ENCODE measurements at places on chromosomes 3 and 15.

DNA sequence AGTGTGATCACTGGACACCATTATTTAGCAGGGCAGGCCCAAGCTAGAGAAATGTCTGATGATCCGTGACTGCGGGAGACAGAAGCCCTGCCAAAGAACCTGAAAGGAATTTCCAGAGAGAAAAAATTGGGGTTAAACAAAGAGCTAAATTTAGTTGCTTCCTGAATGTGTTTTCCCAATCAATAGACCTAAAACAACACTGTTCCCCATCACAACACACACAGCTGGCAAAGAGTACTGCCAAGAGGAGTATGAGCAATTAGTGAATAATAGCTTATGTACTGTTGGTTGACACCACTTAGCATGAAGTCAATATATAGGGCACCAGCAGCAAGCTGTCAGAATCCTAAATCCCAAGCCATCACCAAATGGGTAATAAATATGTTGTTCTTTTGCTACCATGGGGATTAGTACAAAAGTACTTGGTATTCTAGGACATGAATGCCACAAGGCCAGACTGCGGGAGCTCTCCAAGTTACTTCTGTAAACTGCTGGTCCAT is 35.7 kb downstream of the CLK3 start:
- no peak for DNase-seq

DNA sequence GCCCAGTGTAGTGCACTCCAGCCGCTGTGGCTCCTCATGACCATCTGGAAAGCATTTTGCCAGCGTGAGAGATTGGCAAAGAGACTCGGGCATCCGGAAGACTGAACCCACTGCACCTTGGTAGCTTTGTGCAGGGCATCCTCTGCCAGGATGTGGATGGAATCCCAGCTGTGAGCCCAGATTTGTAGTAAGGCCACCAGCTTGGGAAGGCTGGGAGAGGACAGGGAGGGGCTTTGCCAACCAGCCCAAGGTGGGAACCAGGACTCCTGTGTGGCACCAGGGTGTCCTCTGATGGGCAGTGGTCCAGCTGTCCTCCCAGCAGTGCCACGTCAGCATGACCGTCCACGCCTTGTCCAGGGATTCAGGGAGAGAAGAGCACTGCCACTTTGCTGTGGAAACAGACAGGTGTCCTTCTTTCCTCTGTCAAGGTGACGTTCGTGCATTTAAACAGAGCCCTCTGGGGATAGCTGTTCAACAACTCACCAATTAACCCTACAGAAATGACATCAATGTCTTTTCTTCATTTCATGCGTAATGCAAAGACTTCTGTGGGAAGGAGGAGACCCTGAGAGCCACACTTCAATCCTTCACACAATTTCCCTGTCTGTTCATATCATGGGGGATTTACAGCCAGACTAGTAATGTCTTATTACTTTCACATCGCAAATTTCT is 19.1 kb downstream of the KLF15 start:
- no peak for DNase-seq

- DNase-seq: no peak
Observed at GRCh38 chr3:71372911-71373637, 210.5 kb downstream of the FOXP1 start.

GRCh38 chr15:101313041-101313761 is 18.2 kb upstream of the SNRPA1 start:
- no peak for DNase-seq

- peak; percentile 45 for DNase-seq
Observed at GRCh38 chr15:77418391-77418965, 1.4 kb downstream of the PEAK1 start.

DNA sequence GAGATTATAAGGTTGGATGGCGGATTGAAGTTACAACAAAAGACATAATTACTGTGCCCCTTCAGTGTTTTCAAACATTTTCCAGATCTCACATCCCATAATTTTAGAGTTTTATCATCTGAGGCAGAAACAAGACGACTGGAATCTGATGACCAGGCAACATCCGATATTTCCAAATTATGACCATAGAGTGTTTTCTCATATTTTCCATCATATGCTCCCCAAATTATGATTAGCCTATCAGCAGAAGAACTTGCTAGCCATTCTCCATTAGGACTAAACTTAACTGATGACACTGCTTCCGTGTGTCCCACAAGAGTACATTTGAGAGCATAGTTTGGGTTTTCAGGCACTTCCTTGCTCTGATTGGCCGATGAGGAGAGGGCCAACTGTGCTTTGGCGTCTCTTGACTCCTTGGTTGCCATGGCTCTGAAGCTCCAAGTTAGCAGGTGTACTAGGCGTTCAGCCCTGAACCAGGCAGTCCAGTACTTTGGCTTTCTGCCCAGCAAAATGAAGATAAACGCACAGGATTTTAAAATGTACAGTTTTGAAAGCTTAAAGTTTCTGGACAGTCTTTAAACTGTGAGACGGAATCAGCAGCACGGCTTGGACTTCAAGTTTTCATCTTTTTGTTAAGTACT is 638 bp downstream of the WDR5B start:
- DNase-seq: peak; percentile 57

GRCh38 chr3:151085889-151086483 is 522 bp downstream of the MED12L start:
- no peak for DNase-seq

DNA sequence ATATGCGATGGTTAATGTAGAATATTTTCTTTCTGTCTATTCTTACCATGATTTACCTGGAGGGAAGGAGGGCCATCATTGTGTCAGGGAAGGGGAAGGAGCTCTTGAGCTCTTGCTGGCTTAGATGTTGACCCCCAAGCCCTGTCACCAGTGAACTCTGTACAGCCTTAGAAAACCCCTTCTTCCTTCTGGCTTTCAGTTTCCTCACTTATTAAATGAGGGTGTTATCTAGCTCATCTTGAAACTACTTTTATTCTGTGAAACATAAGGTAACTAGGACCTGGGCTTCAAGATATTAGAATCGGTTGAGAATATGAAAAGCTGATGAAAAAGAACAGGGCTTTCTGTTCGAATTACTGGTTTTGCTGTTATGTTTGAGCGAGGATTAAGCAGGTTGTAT is 25.1 kb upstream of the UTS2B start:
- DNase-seq: no peak

DNA sequence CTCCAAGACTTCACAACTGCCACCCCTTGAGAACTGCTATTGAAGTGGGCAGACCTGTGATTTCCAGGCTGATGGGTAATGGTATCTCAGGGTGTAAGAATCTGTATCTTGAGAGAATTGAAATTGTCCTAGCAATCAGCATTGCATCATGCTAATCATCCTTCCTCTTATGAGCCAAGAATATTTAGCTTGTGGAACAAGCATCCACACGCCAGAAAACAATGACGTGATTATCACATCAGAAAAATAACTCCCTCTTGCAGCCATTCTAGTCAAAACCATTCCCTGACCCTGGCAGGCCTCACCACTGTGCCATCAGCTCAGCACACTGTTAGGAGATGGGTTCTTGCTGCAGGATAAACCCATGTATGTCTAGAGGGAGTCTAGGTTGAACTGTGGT is 6.7 kb downstream of the BCL2L10 start:
- no peak for DNase-seq

DNA sequence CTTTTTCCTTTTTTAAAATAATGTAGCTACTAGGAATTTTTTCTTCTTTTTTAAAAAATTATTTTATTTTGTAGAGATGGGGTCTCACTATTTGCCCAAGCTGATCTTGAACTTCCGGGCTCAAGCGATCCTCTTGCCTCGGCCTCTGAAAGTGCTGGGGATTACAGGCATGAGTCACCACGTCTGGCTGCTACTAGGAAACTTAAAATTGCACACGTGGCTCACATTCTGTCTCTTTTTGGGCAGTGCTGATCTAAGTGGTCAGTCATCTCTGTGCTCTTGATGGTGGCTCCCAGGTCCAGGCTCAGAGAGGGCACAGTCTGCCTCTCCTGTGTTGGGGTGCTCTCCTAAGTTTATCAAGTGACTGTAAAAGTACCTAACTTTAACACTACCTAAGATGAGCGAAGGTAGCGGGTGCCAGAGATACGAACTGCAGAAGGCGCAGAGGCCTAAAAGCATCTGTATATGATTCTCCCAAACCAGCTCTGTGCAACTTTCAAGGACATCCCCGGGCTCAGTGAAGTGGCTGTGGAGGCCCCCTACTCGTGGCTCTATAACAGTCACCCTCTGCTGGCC is 52.9 kb upstream of the SEC13 start:
- DNase-seq: peak; percentile 55

- DNase-seq: no peak
Observed at GRCh38 chr3:95721938-95722337, 1092.5 kb upstream of the EPHA6 start.

- DNase-seq: no peak
Observed at GRCh38 chr3:136750209-136750896, 1.8 kb downstream of the STAG1 start.

DNA sequence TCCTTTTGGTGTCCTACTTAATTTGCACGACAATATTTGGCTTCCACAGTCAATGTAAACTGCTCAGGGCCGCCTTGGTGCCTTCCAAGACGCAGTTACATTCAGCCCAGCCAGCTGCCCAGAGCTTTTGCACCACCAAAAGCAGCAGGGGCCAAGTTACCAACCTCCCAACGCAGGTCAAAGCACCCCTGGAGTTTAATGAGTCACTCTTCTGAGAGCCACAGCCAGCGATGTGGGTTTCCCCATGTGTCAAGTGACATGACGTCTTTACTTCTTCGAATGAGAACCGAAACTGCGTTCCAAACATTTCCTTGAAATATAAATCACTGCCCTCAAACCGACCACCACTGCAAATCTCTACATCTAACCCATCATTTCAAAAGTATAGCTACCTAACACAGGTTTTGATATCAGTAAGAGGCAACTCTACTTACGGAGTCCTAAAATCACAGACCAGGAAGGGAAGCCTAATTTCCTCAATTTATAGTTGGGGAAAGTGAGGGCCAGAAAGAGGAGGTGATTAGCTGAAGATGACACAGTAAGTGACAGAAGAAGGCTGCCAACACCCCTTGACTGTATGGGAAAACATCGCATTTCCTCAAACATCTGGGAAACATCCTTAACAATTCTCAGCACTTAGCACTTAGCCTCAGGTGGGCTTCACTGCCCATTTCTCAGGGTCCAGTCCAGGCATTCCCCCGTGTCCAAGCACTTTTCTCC is 24.5 kb downstream of the MB21D2 start:
- peak; percentile 81 for DNase-seq

- no peak for DNase-seq
Observed at GRCh38 chr15:74545086-74545485, 4.1 kb downstream of the ARID3B start.

GRCh38 chr15:67097930-67098740 is 32.7 kb downstream of the SMAD3 start:
- DNase-seq: peak; percentile 72

DNA sequence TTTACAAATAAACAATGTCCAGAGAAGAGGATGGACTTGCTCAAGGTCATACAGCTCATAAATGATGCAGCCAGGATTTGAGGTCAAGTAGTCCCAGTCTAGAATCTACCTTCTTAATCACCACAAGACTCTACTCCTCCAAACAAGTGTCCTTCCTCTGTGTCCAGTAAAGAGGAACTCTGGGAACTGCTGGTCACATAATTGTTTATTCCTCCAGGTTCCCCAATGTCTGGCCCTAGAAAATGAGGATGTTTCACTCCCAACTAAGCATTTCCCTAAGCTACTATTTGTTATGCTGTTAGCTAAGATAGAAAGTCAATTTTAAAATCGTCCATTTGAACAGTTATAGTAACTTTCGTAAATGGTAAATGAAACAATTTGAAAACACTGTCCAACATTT is 192.4 kb downstream of the FHIT start:
- no peak for DNase-seq

- DNase-seq: peak; percentile 19
Observed at GRCh38 chr15:41465822-41466421, 27.8 kb upstream of the ITPKA start.

GRCh38 chr15:66933932-66934867 is 131.2 kb upstream of the SMAD3 start:
- no peak for DNase-seq

DNA sequence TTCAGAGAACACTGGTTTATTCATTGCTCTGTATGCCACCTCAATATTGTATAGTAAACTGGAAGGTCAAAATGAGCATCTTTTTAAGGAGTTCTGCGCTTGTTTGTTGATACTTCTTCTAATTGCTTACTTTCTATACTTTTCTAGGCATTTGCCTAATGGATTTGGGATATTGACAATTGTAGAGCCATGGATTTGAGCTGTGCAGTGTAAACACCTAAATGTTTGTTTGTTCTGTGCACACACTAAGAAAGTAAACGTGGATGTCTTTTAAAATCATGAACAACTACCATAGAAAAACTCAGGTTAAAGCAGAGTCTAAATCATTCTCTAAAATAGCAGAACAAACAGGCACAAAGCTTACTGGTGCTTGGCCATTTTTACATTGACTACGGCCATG is 436.6 kb upstream of the GBE1 start:
- no peak for DNase-seq

DNA sequence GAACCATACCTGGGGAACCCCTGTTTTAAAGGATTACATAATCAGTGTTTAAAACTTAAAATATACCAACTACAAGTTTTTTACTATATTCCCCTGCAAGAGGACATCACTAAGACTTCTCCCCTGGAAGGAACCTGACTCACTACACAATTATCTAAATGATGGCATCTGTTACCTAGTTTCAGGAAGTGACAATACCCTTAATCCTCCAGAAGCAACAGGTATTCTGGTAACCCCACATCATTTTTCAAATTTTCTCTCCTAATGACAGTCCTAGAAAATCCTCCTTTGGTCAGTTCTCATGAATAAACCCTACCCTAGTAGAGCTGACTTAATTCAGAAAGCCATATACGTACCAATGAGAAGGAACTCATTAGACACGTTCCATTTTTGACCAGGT is 78.4 kb downstream of the RFX7 start:
- DNase-seq: no peak

DNA sequence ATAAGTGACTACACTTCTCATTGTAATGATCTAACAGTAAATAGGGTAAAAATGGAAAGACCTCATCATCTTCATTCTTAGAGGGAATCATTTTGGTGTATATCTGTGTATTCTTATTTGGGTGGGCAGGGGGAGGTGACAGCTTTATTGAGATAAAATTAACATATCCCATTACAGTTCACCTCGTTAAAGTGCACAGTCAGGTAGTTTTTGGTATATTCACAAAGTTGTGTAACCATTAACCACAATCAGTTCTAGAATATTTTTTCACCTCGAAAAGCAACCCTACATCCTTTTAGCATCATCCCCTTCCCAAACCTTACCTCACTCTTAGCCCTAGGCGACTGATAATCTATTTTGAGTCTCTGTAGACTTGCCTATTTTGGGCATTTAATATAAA is 8.1 kb downstream of the PIAS1 start:
- DNase-seq: no peak

Measured in HFFc6 (cell line).